ENCODE measurements at places on chromosomes 11 and 22.

DNA sequence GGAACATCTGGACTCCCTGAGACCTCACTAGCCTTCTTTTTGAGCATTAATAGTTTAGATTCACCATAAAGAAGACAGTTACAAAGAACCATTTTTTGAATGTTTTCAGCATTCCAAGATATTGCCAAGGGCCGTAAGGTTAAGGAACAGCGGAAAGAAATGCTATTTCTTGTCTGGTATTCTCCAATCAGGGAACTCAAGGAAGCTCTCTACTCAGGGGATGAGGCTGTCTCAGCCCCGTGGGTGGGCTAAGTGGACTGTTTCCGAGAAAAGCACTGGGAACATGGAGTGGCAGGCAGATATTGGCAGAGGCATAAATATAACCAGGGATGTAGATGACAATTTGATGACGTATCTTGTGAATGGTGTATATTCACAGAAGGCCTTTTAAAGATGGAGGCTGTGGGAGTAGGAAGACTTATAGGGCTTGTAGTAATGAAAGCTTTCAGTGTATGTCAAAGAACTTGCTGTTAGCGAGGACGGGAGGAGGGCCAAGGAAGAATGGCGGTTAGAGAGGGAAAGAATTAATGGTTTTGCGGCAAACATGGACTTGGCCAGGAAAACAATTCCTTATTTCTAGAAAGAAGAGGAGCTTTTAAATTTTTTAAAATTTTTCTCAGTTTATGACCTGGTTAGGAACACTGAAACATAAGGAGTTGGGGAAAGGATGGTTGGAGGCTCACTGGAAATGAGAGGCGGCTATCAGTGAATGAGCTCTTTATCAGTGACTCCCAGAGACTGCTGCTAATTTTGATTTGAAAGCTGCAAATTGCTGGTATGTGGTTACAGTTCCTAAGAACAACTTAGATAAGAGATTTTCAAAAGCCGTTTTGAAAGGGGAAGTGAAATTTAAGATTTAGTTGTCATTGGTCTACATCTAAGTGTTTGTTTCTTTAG, 64.6 kb downstream of the ST3GAL4 start:
- no peak for DNase-seq

DNA sequence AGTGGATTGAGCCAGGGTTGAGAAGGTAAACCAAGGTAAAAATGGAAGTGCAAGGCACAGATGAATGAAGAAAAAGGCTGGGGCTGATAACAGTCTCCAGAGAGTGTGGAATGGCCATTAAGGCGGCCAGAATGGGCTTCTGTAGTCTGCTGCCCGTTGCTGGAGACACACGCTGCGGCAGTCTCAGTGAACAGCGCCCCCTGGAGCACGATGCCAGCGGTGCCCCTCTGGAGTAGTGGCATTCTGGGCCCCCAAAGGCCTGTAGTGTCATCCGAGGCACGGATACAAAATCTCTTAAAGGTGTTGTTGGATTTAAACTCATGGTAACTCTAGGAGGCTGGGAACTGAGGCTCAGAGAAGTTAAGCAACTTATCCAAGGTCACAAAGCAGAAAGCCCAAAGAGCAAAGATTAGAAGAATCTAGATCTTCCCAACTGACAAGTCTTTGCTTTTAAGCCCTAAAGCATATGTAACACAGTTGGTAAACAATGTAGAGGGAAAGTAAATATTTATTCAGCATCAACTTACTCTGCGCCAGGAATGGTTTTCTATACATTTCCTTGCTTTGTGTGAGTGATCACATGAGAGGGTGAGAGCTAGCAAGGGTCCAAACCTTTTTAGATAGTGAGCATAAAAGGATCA, 18.2 kb downstream of the KCNJ1 start:
- no peak for DNase-seq

- DNase-seq = no peak
Observed at GRCh38 chr22:17869285-17870096, 95.2 kb upstream of the BID start.

DNA sequence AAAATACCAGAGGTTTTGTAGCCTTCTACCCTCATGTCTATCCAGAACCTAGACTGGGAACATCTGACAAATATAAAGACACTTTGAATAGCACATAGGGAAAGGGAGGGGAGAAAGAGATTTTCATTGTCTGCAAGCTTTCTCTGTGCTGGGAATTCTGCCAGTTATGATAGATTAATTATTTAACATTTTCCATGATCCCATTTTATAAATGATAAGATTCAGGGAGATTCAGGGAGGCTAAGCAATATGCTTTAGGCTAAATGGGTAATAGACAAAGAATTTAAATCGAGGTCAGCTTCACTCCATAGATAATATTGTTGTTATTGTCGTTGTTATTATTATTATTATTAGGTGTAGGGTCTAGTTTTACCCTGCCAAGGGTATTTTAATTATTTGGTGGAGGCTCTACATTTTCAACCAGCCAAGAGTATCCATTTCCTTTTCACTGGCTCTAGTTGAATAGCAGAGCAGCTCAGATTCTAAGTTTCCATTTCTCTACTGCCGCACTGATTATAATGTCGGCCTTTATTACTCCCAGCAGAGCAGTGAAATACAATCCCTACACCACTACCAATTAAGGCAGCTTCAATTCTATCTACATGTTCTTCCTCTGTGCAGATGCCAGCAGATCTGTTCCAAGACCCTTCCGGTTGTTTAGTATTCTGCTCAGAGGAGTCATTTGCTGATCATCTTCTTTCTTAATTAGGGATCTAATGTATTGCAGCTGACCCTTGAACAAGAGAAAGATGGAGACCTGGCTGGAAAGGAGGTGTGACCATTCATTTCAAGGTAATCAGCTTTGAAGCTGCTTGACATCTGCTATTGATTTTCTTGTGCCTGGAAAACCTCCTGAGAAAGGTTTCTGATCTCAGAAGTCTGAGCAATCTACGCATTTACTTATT, 23.8 kb upstream of the SYN3 start:
- no peak for DNase-seq

GRCh38 chr22:30105483-30105882, 25.2 kb downstream of the HORMAD2 start:
- DNase-seq = no peak

DNA sequence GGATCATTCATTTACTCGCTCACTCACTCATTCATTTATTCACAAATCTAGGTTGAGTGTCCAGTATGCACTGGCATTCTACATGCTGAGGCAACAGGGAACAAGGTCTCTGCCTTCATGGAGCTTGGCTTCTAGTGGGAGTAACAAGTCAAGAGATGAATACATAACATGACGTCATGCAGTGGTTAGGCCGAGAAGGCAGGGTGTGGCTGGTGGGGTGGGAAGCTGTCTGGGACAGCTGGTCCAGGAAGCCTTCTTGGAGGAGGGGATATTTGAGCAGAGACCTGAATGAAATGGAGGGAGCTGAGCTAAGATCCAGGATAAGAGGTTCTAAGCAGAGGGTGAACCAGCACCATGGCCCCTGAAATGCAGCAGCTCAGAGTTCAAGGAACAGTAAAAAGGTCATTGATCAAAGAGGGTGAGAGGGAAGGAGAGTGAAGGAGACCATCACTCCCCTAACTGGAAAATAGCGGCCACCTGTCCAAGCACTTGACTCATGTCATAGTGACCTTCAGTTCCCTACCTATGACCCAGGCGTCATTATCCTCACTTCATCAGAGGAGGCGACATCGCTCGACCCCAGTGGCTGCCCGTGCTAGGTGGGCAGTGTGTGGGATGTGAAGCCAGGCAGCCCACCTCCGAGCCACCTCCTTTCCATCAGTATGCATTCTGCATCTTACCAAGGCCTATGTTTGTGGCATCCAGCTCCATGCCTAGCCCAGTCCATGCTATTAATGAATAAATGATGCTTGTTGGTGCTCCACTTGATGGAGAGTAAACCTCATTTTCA, 105.0 kb downstream of the TSPAN18 start:
- no peak for DNase-seq

GRCh38 chr11:97909614-97910399, 1110.9 kb upstream of the CNTN5 start:
- DNase-seq = no peak

DNA sequence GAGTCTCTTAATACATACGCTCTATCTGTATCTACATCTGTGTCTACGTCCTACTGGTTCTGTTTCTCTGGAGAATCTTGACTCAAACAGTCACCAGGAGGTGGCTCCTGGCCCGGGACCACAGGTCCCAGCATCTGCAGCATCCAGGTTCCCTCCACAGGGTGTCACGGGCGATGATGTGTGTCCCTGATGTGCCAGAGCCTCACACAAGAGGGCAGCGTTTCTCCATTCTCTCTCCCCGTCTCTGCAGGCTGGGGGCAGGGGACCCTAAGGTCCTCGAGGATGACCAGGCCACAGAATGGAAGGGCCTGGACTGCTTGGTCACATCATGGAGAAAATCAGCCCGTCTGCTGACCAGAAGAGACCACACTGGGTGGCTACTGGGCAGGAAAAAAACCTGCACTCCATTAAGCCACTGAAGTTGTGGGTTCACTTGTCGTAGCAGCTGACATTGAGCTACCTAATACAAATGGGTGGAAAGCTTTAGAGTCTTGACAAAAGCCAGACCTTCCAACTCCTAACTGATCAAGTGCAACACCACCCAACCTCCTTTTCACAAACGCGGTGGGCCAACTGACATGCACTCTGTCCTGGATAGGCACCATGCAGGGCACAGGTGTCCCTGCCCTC, 392.5 kb downstream of the CTTN start:
- no peak for DNase-seq

- DNase-seq = no peak
Observed at GRCh38 chr11:123484448-123484847, 54.4 kb downstream of the GRAMD1B start.

DNA sequence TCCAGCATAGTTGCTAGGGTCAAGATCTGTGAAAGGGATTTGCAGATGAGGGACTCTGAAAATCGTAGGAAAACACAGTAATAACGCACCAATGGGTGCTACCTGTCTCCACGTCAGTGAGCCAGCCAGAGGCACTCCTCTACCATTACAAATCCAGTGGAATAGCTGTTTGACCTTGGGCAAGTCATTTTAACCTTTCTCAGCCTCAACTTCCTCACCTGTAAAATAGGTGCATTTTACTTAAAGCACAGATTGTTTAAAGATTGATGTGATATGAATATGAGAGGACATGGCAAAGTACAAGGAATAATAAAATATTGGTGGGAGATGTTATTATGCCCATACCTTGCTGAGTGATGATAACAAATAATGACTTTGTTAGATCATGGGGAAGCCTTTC, 148.1 kb upstream of the TTC12 start:
- DNase-seq = no peak

DNA sequence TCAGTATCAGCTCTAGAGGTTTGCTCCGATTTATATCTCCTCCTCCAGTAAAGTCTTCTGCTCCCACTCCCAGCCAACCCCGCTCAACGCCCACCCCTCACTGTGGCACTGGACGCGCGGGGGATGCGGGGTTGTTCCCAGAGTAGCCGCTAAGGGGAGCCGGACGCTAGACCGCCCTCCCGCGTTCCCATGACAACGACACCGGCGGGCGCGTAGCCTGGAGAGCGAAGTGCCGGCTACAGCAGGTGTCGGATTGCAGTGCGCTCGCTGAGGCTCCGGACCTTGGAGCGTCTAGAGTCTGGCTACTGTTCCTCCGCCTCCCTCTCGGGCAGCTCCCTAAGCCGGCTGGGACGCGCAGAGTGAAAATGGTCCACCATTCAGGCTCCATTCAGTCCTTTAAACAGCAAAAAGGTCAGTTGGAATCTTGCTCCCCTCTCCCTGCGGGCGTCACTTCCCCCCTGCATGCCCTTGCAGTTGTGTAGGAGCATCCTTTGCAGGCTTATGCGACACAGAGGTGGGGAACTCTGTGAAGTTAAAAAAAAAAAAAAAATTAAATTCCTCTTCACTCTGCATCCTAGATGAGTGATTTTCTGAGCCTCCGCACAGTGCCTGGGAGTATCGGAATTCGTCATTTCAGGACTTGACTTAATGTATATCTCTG, at the start of gene ANO3:
ANO3 (plus strand) TSS at position 220 of the 661 bp plus-strand sequence; CDS start at position 366, 146 bp downstream.
- DNase-seq = no peak

- no peak for DNase-seq
Observed at GRCh38 chr11:12390687-12391110, 13.3 kb downstream of the PARVA start.

DNA sequence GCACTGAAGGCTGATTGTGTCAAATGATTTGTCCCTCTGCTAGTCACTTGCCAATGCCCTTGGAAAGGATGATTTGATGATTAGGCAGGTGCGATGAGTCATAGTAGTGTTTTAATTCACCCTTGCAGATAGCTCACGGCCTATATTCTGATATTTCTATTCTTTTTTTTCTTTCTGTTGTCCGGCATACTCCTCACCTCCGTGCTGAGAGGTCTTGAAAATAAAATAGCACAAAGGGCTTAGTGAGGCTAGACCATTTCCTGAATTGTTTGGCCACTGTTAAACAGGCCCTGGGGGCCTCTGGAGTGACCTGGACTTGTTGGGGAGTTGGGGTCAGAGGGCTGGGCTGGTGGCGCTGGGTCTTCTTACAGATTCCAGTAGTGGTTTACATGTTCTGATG, 99.8 kb downstream of the ZBTB16 start:
- no peak for DNase-seq

DNA sequence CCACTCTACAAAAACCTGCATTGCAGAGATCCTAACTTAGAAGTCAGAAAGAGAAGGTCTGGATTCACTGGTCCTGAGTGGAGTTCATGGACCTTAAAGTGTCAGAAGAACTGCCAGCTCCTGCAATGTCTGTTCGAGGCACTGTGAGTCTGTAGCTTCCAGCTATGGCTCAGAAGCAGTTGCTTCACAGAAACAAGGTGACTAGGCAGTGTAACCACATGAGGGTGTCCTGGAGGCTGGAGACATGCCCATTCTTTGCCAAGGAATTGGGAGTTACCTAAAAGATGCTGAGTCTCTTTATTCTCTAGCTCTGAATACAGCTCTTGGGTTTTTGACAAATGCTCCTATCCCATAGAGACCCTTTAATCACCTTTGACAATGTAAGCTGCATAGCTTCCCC, 130.5 kb downstream of the SPON1 start:
- no peak for DNase-seq

- no peak for DNase-seq
Observed at GRCh38 chr22:20031732-20032406, 11.0 kb downstream of the TANGO2 start.

GRCh38 chr22:40610329-40610850, 26.1 kb downstream of the MRTFA start:
- no peak for DNase-seq

All from activated CD8-positive, alpha-beta memory T cell treated with anti-CD3 and anti-CD28 coated beads for 1 hour (primary cell).